ENCODE measurements at places on chromosomes 7 and 10.

- DNase-seq = no peak
These were observed 55.5 kb upstream of the LOXL4 start for GRCh38 chr10:98323221-98324164.

DNA sequence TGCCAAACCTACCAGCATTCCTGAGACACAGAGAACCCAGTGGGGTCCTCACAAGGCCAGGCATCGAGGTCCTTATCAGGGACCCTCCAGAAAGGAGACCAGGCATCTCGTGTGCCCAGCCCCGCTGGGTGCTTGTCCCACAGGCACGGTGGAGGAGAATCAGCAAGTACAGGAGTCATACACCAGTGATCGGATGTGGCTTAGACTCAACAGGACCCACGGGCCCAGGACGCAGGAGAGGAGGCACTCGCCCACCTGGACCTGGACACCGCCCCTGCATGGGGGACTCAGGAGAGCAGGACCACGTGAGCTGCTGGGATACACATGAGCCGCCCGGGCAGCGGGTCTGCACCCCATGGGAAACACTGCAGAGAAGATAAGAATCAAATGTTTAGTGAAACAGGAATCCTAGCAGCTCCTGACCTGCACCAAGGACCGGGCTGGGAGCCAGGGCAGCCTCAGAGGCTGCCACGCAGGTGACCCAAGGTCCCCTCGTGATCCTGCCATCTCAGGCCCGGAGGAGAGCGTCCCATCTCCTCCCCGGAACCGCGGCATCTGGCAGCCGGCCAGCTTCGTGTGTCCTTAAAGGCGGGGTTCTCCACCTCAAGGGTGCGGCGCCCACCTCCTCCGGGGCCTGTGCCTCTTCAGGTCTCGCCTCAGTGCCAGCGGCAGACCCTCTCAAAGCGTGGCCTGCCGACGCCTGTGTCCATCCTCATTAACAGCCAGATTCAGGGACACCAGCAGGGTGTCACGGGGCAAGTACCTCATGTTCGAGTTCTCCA lies 59.2 kb downstream of the FOXL3 start:
- DNase-seq = no peak

- DNase-seq = no peak
These were observed 1.4 kb downstream of the MXI1 start for GRCh38 chr10:110208614-110209453.

GRCh38 chr10:31668326-31668725 lies 260.3 kb downstream of the ARHGAP12 start:
- no peak for DNase-seq

DNA sequence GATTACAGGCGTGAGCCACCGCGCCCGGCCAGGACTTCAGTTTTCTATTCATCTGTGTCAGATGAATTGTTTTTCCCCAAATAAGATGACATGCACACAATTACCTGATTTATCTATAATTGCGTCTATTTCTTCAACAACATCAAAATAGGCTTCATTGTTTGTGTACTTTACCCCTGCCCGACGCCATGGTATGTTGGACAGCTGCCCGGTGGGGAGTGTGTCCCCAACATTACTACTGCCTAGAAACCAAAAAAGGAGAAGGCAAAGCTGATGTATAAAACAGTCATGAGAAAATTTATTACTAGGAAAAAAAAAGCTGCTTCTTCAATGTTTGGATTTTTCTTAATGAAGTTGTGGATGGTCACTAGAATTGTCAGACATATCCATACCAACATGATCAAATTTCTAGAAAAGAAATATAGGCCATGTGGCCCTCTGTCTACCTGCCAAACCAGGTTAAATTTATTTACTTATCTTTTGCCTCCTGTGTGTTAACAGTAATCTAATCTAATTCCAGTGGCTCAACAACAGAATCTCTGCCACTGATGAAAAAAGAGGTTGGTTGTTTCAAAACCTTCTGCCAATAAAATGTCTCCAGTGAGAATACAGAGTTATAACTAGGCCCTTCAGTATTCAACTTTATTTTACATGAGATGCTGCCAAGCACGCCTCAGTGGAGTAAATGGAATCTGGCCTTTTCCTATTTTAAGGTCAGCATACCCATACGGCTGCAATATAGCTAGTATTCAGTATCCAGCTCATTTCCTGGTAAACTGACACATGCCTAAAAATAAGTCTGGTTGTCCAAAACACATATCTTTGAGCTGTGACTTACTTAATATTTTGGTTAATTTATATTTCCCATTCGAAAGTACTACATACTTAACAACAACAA lies 16.5 kb downstream of the AP3M1 start:
- no peak for DNase-seq

DNA sequence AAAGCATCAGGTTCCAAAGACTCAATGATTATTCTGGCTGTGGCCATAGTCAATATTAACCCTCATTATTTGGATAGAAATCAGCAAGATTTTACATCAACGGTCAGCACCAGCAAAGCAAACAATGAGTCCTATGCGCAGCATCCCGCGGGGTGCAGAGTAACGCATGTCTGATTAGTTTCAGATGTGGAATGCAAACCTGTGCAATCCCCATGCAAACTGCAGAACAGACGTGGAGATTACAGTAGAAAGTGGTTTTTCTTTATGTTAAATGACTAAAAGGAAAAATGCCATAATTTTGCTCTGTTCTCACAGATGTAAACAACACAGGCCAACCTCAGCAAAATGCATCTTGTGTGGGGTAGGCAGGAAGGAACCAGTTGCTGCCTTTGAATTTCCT lies 258.1 kb upstream of the GRB10 start:
- DNase-seq = no peak

DNA sequence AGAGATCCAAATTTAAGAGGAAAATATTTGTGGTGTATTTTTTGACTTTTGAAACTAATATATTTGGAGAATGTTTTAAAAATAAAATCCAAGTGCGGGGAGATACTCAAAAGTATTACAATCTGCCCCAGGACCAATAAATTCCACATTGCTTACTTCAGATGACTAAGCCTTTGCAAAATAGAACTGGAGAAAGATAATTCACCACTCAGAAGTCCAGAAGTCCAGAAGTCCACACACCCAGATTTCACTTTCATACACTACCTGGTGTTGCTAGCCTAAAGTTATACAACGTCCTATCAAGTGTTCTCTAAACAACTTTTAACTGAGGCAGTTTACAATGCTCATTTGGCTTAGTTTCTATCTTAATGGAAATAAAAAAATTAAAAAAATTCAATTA lies 487.0 kb upstream of the SEMA3D start:
- no peak for DNase-seq

DNA sequence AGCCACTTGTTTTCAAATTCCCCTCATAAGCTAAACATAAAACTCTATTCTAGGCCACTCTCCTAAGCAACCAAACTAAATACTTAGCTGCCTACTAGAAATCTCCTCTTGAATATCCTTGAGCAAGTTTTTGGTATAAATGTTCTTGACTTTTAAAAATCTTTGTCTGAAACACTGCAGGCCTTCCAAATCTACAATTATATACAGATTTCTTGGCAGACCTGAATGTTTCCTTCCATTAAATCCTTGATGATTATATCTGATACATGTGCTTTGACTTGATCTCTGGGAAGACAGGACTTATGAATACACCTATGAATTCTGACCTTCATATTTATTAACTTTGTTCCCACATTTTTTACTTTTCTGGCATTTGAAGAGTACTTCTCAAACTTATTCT lies 314.5 kb downstream of the CACNA2D1 start:
- DNase-seq = no peak

DNA sequence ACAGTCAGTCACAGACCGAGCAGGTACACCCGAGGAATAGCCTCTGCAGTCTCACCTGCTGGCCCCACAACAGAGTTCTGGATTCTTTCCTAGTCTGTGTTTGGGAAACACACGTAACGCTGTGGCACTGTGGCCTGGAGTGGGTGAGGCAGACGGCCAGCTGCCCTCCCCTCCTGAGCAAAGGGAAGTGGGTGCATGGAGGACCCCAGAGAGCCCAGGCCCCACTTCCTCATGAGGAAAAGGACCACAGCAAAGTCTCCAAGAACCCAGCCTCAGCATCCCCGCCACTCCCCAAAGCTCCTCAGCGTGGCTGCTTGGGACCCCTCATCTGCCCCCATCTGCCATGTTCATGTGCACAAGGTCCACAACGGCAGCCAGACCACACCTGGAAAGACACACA lies 530.2 kb downstream of the PTPRN2 start:
- DNase-seq = no peak

DNA sequence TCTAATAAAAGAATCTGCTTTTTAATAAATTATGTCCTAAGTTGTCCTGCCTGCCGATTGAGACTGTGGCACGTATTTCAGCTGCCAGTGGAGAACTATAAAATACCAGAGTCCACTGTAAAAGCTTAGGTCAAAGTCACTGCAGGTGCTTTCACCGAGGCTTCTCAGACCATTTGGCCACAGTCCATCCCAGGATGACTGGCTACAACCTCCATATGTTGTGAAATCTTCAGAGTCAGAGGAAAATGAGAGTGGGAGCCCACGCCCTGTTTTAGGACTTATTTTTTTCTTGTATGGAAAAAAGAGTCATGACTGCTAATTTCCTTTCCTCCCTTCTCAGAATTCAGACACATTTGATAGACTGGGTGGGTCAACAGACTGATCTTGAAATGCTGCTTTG lies 182.9 kb downstream of the ANK3 start:
- no peak for DNase-seq

DNA sequence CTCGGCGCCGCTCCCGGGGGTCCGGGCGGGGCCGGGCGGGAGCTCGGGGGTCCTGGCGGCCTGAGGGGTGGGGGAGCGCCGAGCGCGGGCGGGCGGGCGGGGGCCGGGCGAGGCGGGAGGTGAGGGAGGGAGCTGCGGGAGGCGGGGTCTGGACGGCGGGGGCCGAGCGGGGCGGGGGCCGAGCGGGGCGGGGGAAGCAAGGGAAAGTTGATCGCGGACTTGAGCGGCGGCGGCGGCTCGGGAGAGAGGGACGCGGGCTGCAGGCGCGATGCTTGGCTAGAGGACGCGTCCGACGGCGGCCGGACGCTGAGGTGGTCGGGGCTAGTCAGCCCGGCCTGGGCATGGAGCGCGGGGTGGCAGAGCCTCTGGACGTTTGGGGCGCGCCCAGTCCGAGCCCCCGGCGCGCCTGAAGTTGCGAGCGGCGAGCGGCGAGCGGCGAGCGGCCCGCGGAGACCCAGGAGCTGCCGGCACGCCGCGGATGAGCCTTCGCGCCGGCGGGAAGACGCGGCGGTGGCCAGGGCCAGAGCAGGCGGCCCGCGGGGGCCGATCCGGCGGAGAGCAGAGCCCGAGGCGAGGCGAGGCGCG lies at the start of gene CDH23:
CDH23 (plus strand) TSS at position 210 of the 585 bp plus-strand sequence. CDS start 42,912 bp downstream, outside the sequence.
- no peak for DNase-seq

GRCh38 chr7:141362580-141363435 lies 188.4 kb upstream of the AGK start:
- no peak for DNase-seq

- no peak for DNase-seq
These were observed 52.5 kb downstream of the PROSER2 start for GRCh38 chr10:11875494-11876281.

DNA sequence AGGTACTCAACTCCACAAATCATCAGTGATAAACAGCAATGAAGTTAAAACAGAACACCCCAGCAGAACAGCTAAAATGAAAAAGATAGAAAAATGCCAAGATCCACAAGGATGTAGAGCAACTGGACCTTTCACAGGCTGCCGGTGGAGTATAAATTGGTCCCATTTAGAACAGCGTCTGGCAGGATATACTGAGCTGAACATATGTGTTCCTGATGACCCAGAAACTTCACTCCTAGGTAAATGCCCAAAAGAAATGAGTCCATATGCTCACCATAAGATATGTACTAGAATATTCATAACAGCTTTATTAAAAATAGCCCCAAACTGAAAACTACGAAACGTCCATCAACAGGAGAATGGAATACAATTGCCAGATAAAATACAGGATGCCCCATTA lies 102.4 kb downstream of the OAT start:
- no peak for DNase-seq

DNA sequence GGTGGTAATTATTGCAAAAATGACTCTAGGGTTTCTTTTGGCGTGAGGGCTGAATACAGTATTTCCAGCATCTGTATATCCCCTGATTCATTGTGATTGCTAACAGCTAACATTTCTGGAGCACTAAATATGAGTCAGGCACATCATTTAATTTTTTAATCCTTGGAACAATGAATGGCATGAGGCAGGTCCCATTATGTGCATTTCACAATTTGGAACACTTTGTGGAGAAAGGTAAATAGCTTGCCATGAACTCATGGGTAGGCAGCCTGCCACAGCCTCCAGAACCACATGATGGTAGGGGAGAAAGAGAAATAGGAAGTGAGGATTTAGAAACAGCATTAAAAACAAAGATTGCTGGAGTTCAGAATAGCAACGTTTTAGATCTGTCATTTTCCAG lies 1.7 kb downstream of the NPTX2 start:
- no peak for DNase-seq

GRCh38 chr7:125467996-125468854 lies 538.6 kb upstream of the POT1 start:
- no peak for DNase-seq

DNA sequence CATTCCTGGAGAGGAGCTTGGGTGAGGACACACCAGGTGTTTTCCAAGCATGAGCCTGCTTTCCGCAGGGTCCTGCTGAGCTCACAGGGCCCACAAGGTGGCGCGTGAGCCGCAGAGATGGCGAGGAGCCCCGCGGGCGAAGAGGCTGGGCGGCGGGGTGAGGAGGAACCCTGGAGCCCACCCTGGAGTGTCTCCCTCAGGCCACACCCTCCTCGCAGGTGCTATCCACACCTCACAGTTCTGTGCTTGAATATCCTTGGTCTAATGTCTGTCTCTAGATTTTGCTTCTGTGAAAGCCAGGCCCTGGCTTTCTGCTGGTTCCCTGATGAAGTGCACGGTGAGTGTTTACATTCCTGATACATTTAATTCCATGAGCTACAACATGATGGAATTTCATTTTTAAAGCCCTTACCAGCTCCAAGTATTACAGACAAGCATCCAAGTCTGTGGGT lies 433.6 kb downstream of the ACTR3B start:
- no peak for DNase-seq

DNA sequence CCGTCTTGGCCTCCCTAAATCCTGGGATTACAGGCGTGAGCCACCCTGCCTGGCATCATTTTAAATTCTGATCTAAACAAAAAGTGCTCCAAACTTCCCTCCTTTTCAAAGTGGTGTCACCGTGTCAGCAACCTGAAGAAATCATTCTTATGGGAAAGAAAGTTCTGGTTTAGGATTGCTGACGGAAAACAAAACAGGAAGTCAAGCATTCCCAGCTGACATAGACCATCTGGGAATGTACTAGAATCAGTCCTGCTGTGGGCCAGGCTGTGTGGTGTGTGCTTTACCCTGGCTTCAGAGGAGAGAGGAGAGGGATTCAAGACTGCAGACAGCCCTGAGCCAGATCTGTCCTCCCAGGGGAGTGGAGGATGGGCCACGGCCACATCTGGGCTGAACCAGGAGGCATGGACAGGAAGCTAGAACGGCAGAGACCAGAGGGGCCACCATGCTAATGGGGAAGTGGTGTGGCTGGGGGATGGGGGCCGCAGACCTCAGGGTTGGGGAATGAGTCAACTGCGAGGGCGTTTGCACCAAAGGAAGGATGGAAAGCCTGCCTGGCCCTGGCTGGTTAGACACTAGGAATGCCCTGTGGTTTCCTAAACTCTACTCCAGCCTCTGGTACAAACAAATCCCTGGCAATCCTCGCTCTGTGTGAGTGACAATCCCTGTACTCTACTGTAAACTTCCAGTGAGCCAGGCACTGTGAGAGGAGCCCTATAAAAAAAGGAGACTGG lies 16.7 kb upstream of the CLIP2 start:
- DNase-seq = no peak
